Heart left ventricle (tissue), 16 donors: ENCODE measurements at places on chromosomes 2 and 18. TPM values are rescaled to one million over a fixed set of nuclear protein-coding genes. Genes with fewer than 3 reads are reported as not detected.

DNA sequence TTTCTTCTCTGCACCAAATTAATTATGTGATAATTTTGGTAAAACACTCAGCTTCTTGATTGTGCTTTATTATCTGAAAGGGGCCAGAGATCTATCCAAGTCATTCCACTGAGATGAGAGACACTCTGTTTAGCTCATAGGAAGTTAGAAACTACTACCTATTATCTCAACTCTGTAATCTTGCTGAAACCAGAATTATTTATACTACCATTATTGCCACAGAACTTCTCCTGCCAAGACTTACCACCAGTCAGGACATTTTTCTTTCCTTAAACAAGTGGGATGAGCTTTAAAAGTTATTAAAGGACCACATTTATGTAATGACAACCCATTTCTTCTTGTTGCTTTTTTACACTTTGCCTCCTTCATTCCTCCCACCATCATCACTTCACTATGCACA is 855.6 kb upstream of the PIK3C3 start:
- H3K27me3 ChIP-seq, result no peaks in the 10 kb centered on the region
- no peak overlapping the region for H3K4me3 ChIP-seq
- H3K27ac ChIP-seq, result no peak overlapping the region
- no peaks in the 10 kb centered on the region for H3K4me1 ChIP-seq
- no peak for DNase-seq

DNA sequence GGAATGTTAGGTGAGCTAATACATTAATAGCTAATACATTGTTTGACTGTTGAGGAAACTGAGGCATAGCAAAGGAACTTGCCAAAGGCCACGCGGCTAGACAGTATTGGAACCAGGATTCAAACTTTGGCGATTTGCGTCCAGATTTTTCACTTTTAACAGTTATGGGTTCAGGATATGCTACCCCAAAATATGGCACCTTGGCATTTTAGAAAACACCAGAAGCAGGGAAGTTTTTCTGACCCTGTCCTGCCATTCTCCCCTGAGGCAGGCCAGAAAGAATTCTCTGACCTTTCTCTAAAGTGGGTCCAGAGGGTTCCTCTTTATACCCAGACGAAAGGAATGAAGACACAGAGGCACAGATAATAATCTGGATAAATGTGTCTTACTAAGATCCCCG is 166.9 kb downstream of the MYCN start:
- no peak overlapping the region for H3K4me3 ChIP-seq
- no peaks in the 10 kb centered on the region for H3K36me3 ChIP-seq

DNA sequence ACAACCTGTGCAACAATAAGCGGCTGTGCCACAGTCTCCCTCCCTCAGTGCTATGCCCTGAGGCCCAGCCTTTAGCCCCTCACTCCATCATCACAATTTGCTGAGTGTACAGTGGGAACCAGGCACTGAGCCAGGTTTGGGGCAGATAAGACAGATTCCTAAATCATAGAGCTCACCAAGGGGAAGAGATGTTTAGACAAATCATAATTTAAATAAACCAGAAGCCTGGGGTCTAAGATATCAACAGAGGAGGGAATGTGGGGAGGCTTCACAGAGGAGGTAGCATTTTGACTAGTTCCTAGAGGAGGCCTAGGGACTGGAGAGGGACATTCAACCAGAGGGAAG is 139.3 kb upstream of the EPAS1 start:
- H3K27me3 ChIP-seq, result no peaks in the 10 kb centered on the region
- H3K27ac ChIP-seq, result no peak overlapping the region
- DNase-seq, result no peak
- peaks cover 3% of the 10 kb centered on the region for H3K36me3 ChIP-seq

LHCGR gene
- not detected for total RNA-seq
